ENCODE measurements at places on chromosomes 13 and 19.

DNA sequence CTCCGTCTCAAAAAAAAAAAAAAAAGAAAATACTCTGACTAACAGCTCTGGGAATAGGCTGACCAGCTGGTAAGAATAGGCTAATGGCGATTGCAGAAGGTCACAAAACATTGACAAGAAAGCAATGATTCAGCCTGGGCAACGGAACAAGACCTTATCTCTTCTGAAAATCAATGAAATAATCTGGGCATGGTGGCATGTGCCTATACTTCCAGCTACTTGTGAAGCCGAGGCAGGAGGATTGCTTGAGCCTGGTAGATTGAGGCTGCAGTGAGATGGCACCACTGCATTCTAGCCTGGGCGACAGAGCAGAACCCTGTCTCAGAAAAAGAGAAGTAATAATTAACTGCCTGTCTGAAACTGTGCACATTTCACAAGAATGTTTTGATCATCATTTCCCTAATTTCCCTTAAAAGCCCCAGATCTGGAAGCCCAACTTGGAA lies 18.8 kb upstream of the MTRF1 start:
- DNase-seq: no peak

DNA sequence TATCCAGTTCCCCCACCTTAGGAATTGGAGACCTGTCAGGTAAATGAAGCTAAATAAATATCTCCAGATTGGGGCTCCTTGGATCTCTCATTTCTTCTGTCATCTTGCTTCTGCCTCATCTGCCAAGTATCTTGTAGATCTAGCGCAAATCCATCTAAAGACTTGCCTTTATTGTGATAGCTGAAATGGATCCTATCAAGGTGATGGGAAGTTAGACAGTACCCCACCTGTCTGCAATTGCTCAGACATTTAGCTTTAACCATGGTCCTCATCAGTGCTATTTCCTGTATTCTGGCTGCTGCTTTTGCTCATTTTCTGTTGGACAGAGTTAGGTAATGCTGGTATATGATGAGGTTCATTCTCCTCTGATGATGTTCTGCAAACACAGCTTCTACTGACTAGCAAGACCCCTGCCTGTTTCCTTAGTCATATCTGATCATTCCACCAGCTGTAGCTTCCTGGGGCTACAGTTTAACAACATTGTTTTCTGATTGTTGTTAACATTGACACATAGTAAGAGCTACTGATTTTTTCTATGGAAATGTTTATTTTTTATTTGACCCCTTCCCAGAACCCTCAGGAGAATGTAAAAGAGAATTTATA lies 340.0 kb downstream of the DCT start:
- no peak for DNase-seq

DNA sequence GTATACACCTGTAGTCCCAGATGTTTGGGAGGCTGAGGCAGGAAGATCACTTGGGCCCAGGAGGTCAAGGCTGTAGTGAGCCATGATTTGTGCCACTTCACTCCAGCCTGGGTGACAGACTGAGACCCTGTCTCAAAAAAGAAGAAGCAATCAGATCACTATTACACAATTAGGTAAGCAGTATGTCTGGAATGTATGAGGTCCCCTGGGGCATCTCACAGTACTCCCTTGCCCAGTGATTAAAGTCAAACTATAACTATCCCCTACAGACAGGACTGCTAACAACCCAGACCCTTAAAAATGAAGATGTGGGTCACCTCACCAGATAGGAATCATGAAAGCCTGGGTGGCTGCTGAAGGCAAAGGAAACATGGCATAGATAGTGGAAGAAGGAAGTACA lies 9.4 kb upstream of the PAN3 start:
- DNase-seq: no peak

- no peak for DNase-seq
These were observed 16.0 kb downstream of the IRGC start for GRCh38 chr19:43731846-43732245.

DNA sequence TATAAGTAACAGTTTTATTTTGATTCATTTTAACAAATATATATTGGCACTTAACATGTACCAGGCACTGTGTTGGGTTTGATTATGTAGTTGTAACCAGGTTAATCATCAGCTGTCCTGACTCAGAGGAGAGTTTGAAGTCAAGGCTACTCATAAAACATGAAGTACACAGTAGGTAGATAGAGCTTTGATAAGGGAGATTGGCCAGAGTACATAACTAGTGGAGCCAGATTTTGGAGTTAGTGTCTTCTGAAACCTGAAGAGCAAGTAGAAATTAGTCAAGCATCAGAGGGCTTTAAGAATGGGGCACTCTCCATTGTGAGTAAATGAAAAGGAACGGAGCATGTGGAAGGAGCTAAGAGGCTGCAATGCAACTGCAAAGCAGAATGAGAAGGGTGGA lies 333.9 kb downstream of the RFC3 start:
- peak; percentile 21 for DNase-seq

GRCh38 chr19:42279155-42279901 lies 10.3 kb downstream of the CIC start:
- no peak for DNase-seq

All from DMS79 treated with DMSO at 0.1 percent for 48 hours (cell line).